Neural progenitor cell (in vitro differentiated cells): ENCODE measurements at places on chromosomes 7 and 10.

GRCh38 chr7:79531905-79532664 lies 78.6 kb upstream of the MAGI2 start:
- no peak for DNase-seq

DNA sequence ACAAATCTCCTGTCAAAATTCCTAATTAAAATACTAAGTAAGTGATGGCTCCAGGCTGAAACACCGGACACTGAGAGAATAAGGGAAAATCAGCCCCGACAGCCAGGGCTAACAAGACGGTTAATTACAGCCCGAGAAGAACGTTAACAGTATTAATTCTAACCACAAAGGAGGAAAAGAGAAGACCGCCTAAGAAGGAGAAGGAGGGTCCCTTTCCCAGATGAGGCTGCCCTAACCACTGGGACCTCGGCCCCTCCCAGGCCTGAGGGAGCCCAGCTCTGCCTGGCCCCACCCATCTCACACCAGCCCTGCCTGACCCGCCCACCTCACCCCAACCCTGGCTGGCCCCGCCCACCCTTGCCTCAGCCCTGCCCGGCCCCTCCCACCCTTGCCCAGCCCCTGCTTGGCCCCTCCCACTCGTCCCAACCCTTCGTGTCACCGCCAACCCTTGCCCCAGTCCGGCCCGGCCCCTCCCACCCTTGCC lies 51.3 kb downstream of the PWWP2B start:
- peak; percentile 69 for DNase-seq

DNA sequence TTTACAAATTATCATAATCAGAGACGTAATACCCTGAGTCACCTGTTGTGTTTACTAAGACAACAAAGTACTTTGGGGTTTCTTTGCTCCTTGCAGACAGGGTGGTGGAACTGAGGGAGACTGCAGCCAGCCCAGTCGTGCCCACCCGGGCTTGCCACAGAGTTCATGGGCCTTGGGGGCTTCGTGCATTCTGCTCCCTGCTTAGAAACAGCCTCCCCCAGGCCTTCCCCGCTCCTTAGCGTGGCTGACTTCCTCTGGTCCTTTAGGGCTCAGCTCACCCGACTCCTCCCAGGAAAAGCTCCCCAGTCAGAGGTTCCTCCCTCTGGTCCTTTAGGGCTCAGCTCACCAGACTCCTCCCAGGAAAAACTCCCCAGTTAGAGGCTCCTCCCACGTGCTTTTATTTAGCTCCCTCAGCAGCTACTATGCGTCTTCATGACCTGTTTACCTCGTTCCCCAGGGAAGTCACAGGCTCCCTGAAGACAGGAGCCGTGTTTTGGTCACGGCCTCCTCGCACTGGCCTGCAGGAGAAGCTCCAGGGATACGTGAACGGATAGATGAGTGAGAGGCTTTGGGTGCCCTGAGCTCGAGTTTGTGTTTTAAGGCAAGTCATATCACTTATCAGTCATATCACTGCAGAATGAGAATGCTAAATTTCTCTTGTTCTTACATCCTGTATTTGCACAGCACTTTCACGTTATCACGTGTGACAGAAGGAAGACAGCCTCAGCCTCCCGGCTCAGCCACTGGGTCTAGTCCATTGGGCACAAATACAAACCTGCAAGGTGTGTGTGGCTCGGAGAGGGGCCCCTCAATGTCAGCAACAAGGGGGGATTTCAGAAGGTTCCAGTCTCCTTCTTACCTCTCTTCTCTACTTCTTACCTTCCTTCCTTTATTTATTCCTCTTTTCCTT lies 52.7 kb upstream of the VIPR2 start:
- peak; percentile 53 for DNase-seq

GRCh38 chr10:11177926-11178471 lies 160.3 kb downstream of the CELF2 start:
- peak; percentile 34 for DNase-seq

DNA sequence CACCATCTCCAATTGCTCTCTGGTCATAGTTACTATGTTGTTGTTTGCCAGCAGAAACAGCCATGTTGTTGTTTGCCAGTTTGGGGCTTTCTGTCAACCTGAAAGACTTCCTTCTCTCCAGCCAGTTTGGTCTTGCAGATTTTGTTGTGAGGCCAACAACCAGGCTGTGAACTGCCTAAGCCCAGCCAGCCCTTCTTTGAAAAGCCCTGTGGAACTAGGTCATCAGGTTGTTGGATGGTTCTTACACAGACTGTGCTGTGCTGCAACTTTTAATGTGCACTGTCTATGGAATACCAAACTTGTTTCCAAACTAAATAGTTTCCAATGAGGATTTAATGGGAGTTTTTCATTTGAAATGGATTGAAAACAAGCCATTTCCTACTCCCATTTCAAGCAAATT lies 592.7 kb upstream of the GALNT17 start:
- DNase-seq, result no peak

GRCh38 chr7:99047526-99048077 lies 96.3 kb downstream of the SMURF1 start:
- DNase-seq, result no peak

GRCh38 chr7:158815083-158815799 lies 14.1 kb downstream of the ESYT2 start:
- DNase-seq, result peak; percentile 33

DNA sequence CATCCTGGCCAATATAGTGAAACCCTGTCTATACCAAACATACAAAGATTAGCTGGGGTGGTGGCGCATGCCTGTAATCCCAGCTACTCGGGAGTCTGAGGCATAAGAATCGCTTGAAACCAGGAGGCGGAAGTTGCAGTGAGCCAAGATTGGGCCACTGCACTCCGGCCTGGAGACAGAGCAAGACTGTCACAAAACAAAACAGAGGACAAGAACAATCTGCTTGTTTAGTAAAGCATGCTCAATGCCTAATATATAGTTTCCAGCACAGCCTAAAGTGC lies 1.8 kb upstream of the SEC24C start:
- no peak for DNase-seq

GRCh38 chr7:107115762-107116540 lies 52.9 kb upstream of the HBP1 start:
- DNase-seq, result no peak

DNA sequence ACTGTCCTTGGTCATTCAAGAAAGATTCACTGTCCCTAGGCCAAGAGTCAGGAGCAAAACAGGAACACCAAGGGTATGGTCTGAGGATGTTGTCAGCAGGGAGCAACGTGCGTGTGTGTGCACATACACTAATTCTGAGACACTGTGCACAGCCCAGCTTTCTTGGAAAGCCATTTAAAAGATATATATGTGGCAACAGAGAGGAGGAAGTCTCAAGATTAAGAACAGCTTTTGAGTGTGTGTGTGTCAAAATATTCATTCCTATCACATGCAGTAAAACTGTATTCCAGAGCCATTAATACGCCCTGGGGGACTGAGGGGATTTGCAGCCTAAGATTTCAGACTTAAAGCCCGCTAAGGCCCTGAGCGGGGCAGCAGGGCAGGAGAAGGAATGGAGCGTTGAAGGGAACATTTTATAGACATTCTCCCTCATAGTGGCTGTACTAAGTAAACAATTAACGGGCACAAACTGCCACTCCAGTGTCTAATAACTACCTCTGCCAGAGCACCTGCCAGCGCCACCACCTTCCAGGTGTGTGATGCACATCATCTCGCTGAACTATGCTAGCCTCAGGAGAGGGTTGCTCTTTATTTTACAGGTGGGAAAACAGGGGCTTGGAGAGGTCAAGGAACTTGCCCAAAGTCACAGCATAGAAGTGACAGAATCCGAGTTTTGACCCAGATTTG lies 2.0 kb downstream of the NOD1 start:
- no peak for DNase-seq

DNA sequence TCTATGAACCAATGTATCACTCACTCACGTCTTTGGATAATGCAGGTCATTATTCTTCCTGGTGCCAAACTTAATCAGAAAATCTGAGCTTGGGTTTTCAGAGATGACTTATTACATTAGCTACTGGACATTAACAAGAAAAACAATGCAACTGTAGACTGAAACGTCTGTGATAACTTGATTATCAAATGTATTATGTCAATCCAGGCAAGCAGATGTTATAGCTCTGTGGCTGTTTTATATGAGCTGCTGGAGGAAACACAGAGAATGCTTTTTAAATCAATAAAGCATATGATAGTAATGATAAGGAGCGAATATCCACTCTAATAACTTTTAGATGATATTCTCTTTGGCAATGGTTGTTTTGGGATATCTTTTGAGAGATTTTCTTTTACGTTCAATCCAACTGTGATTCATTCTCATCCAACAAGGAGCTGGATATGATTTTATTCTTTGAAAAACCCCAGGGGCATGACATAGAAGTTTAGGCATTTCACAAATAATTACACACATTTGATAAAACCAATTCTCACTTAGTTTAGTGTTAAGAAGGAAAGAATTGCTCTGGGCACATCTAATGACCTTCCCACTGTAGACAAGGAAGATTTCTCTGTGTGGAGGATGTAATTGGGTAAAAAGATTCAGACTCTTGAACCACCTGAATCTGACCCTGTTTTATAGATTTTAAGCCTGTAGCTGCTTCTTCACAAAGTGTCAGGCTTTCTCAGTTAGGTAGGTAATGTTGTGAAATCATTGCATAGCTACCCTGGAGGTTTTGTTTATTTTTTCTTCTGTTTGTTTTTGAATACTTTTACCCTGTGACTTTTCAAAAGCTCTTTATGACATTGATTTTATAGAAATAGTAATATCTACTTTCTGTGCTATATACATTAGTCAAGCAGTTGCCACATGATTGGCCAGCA lies 1124.7 kb downstream of the DNAJB9 start:
- no peak for DNase-seq

DNA sequence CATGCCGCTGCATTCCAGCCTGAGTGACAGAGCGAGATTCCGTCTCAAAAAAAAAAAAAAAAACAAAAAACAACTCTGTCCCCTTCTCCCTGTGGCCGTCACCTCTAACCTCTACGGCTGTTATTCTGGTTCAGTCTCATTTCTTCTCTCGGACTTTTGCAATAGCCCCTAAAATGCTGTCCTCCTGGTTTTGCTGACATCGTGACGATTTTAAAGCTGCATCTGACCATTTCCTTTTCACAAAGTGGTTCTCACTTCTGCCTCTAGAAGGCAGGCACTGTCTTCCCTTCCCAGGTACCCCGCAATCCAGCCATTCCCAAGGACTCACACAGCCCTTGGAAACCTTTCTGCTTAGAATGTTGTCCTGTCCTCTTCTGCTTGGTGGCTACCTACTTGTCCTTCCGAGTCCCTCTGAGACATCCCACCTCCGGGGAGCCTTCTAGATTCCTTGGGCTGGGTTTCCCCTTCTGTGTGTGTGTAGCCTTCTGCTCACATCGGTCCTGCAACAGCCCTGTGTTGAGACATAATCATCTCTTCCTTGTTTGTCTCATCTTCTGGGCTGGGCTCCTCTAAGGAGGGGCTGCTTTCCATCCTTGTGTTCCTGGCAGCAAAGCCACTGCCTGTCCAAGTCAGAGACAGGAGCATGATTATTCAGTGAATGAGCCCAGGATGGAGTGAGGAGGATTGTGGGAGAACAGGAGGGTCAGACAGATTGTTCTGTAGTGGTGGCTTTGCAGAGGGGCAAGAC lies 83.1 kb downstream of the GRK5 start:
- no peak for DNase-seq

- peak; percentile 13 for DNase-seq
These were observed 113.4 kb downstream of the SEM1 start for GRCh38 chr7:96596120-96596826.
